ENCODE measurements at places on chromosomes 16 and 17.

DNA sequence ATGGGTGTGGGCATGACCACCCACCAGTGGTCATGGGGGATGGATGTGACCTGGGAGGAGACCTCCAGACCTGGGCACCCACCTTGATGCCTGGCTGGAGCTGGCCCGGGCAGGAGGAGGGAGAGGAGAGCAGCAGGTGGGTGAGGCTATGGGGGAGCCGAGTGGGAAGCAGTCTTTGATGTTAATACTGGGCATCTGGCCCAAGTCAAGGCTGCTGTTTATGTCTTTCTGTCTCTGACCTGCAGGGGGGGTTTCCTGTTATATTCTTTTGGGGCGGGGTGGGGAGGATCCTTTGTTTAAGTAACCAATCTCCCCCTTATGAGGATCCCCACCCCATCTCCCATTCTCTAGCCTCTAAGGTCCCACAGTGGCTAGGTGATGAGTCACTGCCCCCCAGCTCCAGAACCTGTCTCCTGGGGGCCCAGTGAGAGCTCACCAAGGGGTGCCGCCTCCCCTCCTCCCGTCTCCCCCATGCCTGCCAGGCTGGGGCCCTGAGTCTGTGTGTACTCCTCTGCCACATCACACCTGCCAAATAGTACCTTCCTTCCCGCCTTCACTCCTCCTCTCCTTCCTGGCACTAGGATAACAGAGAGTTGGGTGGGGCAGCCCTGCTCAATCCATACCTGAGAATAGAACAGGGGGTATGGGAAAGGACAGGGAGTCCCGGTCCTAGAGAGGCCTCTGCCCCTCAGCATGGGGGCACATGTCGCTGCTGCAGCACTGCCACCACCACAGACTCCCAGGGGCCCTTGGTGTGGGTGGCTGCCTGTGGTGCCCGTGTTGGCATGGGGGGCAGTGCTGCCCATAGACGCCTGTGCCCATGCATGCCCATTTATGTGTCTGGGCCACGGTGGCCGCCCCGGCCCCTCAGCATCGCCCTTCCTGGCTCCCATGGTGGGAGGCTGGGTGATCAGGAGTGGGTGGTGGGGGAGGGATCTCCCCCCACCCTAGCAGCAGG lies 7.3 kb downstream of the THRA start:
- DNase-seq, result no peak

DNA sequence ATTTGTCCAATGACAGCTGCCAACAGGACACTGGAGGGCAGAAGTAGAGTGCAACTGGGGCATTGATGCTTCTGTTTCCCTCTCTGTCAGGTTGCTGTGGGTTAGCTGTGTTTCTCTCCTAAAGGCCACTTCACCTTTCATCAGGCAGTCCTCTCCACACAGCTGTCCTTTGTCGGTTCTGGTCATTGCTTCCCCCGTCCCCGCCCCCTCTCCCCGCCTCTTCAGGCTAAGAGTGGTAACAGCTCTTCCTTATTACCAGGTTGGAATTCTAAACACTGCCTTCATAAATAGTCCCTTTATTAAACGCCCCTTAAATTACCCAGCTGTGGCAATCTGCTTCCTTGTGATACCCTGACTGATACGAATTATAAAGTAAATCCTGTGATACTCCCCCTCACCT lies 31.8 kb upstream of the NSRP1 start:
- DNase-seq, result no peak

GRCh38 chr17:2776589-2777241 lies 19.5 kb upstream of the RAP1GAP2 start:
- no peak for DNase-seq

GRCh38 chr17:80430446-80431245 lies 15.7 kb downstream of the ENDOV start:
- no peak for DNase-seq

DNA sequence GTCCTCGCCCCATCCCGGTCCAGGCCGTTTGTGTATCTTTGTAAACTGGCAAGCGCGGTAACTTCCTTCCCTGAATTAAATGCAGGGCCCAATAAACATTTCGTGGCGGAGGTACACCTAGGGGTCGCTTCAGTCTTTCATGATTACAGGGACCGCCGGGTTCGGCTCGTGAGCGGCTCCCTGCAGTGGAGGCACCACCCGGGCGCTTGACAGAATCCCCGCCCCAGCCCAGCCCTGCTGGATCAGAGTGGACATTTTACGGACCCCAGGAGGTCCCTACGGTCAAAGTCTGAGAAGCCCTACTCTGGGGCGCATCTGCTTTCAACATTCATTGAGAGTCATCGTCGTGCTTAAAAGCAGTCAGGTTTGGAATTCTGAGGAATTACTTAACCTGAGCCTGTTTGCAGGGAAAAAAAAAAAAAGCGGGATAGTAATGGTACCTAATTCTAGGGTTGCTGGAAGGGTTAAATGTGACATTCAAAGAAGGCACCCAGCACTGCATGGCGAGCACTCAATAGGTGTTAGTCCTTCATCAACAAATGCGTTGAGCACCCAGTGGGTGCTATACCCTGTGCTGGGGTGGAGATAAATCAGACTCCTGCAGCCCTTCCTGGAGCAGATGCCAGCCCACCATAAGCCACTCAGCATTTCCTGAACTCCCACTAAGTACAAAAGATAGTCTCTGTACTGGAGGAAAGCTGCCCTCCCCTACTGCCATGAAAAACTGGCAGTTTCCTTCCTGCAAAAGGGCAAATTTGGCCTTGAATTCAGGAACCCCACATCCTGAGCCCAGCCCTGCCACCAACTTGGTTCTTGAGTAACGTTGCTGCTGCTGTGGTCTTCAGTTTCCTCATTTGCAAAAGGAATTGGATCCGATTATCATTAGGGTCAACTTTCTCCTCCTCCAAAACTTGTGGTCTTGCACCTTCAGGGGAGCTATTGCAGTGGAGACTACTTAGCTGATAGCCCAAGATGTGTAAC lies 658 bp upstream of the DUSP3 start:
- no peak for DNase-seq

Measured in stimulated activated CD4-positive, alpha-beta T cell treated with anti-CD3 and anti-CD28 coated beads, Interleukin-1b, Interleukin-23, amount 100 ng/mL, for 24 hours (primary cell).